Cardiac septum (tissue), 1 donor: ENCODE measurements at places on chromosomes 5 and 9. TPM values are rescaled to one million over a fixed set of nuclear protein-coding genes. Genes with fewer than 3 reads are reported as not detected.
A peak's percentile ranks its signal among the peaks of the same experiment; 100 is the strongest.

The KIF27 gene
- 3.0 TPM for total RNA-seq

The MIGA2 gene
- 39.3 TPM for total RNA-seq

The PCDHA13 gene
- not detected for total RNA-seq

The ZCCHC9 gene
- total RNA-seq = 10.9 TPM

- DNase-seq = no peak
Observed at GRCh38 chr9:132672413-132672690, 2.1 kb downstream of the GTF3C4 start.

- no peak for DNase-seq
Observed at GRCh38 chr5:134018154-134018985, 13.6 kb upstream of the VDAC1 start.

- no peak for DNase-seq
Observed at GRCh38 chr5:180829726-180830125, 27.1 kb upstream of the MGAT1 start.

DNA sequence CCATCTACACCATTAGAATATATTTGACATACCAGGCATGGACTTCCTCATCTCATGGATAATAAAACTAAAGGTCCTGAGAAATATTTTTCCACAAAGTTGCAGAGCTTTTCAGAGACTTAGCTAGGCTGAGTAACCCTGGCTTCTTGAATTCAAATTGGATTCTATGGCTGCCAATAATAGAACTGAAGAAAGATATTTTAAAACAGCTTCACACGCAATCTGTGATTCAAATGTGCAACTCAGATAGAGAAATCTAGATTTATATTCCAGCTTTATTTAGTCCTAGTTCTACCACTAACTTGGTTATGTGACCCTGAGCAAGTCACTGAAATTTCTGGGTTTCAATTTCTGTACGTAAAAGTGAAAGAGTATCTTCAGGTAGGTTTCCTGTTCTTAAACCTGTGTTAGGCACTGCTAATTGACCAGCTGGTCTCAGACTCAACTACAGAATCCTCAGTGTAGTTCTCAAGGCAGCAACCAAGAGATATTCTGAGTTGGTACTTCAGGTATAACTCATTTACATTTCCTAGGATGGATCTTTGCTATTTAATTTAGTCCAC, 235.3 kb downstream of the GABRB2 start:
- no peak for DNase-seq

- no peak for DNase-seq
Observed at GRCh38 chr9:87520172-87520683, 22.6 kb downstream of the DAPK1 start.

GRCh38 chr5:158289967-158290366, 431.0 kb upstream of the CLINT1 start:
- DNase-seq = no peak

GRCh38 chr5:168254013-168254693, 37.3 kb upstream of the WWC1 start:
- no peak for DNase-seq

DNA sequence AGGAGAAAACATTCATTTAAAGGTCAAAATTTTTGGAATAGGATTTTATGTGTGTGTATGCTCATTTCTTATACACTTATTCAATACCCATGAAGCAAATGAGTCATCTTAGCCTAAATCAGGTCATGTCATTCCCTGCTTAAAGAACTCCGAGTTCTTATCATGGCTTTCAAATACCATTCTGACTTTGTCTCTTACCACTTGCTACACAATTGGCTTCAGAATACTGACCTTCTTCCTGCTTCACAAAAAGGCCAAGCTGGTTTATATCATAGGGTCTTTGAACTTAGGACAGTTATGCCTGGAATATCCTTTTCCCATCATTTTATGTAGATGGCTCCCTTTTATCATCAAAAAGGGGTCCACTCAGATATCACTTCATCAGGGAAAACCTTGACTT, 652.2 kb upstream of the WWC1 start:
- DNase-seq = no peak

DNA sequence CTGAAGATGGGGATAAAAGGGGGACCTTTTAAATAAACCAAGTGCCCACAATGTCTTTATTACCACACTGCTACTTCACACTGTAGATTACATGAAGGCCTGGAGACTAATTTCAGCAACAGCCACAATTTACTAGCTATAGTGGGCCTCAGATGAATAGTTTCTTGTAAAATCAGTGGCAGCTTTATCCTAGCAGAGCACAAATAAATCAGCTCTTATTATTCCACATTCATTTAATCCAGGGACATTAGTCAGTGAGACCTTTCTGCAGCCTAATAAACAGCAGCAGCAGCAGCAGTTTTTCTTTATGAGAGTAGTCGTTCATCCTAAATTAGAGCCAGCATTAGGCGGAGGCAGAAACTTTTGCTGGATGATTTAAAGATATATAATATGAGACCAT, 542.3 kb downstream of the PSAT1 start:
- DNase-seq = no peak

DNA sequence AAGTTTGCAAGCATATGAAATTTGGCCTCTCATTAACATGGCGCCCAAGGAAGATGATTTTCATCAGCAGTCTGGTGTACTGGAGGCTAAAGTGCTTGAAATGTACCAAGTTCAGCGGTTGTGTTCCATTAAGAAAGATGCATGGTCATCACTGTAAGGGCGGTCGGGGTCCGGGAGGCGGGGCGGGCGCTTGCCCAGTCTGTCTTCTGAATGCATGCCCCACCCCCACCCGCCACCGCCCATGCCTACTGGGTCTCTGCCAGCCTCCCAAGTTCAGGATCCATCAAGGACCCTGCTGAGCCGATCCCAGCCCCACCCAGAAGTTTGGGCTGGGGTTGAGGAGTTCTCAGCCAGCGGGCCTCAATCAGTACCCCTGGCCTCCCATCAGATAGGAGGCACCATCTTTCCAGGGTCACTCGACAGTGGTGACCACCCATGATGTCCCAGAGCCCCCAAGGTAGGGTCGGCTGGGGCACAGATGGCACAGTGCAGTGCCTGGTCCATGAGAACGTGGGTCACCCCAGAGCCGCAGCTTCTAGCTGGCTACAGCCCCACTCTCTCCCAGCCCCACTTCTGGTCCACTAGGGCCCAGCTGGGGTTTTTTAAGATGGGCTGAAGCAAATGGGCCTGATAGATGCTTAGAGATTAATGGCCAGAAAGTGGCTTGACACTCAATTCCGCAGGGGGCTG, 24.4 kb upstream of the PRDM12 start:
- DNase-seq = peak; percentile 49
